ENCODE measurements at places on chromosomes 12 and 14. TPM values are rescaled to one million over a fixed set of nuclear protein-coding genes. Genes with fewer than 3 reads are reported as not detected.

- DNase-seq = no peak
These were observed 69.9 kb downstream of the DRAM1 start for GRCh38 chr12:101947316-101947715.

- no peak for DNase-seq
These were observed 63.4 kb downstream of the PPP1R36 start for GRCh38 chr14:64612971-64613666.

- no peak for DNase-seq
These were observed 32.0 kb upstream of the CIPC start for GRCh38 chr14:77065851-77066577.

DNA sequence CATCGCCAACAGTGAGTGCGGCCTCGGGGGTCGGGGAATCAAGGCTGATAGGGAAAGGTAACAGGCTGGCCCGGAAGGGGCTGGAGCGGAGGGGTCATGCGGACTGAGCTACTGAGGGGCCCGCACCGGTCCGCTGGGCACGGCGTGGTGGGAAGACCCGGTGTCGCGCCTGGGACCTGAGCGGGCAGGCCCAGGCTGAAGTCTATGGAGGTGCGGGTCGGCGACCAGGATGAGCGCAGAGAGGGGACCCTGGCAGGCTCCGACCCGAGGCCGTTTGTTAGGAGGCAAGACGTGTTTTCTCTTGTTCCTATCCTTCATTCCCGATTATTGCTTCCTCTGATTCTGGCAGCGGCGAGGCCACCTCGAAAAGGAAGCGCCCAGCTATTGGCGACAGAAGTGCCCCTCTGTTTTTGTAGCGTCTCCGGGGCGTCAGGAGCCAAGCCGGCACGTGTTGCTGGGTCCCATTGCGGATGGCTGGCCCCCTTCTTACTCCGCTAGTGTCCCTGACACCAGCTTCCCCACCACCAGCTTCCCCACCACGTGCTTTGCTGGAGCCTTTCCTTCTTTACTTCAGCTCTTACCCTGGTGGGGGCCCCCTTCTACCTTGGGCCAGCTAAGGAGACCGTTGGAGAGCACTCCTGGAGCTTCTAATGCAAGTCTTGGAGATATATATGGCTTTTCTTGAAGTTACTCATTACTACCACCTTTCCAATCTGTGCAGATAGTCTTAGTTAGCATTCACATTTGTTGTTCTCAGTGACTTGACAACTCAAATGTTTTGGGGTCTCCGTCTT, 653 bp downstream of the PA2G4 start:
- DNase-seq = no peak

- no peak for DNase-seq
These were observed 6.7 kb downstream of the DDX47 start for GRCh38 chr12:12819752-12820311.

DNA sequence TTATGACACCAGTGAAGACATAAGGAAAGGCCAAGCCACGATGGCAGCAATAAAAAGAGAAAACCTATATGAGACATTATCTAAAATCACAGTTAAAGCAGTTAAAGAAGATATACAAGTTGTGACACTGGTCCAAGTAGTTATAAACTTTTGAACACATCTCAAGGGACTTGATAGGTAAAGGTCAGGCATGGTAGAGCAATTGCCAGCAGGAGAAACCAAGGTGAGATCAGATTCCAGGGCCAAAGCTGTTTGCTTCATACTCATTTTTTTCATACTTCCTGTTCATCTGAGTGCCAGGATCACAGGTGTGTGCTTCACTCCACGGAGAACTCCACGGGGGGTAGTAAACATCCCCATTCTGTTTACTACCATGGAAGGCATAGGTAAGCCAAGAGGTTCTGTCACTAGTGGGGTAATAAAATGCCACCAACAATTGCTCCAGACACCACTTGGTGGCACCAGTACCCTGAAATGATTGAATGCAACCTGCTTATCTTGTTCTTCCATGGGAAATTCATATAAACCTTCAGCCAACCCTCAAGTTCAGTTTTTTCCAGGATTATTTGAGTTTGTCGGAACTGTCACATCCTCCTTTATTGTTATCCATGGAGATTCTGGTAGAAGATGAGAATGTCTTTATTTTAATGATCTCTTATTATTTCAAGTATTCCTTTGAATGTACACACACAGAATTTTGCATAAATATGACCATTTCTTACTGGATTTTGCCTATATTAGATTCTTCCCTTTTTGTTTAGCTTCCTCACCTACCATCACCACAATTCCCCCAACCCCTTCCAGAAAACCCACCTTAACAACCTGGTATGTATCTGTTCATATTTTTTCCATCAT, 59.2 kb upstream of the TSPAN8 start:
- DNase-seq = peak; percentile 76

The DBX2 gene
- polyA plus RNA-seq = 0.01 TPM

The BRF1 gene
- 21.6 TPM for polyA plus RNA-seq

The LUM gene
- 366 TPM for polyA plus RNA-seq

GRCh38 chr14:38238878-38239277, 17.0 kb downstream of the CLEC14A start:
- DNase-seq = no peak

GRCh38 chr12:85835426-85836196, 598 bp downstream of the RASSF9 start:
- DNase-seq = peak; percentile 69

The KLHL33 gene
- 0.64 TPM for polyA plus RNA-seq

DNA sequence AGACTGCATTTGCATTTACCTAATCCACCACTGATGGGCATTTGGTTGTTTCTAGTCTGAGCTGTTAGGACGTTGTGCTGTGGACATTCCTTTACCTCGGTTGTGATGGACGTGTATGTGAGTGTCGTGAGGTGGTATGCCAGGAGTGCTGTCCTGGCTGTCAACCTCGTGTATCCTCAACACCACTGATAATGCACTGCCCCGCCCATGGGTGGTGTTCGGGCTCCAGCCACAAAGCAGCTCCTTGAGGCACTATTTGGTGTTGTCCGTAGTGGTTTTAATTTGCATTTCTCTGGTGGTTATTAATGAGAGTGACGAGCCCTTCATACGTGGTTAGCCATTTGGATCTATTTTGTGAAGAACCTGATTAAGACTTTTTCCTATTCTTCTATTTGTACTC, 87.6 kb downstream of the PPP2R5C start:
- no peak for DNase-seq

The PIWIL1 gene
- 0.19 TPM for polyA plus RNA-seq

- DNase-seq = no peak
These were observed 15.5 kb downstream of the COX14 start for GRCh38 chr12:50127546-50127945.

DNA sequence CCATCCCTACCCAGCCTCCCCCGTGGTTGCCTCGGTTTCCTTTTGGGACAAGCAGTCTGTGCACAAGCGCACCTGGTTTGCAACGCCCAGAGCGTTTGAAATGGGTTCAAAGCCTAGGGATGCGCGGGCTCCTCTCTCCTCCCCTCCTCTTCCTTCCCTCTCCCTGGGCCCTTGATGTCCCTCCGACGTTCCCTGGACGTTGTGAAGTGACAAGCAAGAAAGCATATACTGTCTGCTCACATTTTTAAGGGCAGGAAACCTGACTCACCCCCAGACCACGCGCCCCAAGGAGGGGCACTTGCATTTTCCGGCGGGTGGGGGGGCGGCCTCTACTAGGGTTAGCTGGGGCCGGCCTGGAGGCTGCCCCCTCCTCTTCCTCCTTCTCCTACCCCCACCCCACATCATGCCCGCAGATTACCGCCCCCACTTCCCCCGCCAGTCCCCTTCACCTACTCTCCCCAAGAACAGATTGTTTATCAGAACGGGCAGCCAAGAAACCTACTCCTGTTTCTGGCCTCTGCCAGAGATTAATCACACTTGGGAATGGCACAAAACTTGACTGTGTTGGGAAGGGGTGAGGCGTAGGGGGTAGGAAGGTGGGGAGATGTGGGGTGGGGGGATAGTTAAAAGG, 9.5 kb upstream of the IRF2BPL start:
- no peak for DNase-seq

DNA sequence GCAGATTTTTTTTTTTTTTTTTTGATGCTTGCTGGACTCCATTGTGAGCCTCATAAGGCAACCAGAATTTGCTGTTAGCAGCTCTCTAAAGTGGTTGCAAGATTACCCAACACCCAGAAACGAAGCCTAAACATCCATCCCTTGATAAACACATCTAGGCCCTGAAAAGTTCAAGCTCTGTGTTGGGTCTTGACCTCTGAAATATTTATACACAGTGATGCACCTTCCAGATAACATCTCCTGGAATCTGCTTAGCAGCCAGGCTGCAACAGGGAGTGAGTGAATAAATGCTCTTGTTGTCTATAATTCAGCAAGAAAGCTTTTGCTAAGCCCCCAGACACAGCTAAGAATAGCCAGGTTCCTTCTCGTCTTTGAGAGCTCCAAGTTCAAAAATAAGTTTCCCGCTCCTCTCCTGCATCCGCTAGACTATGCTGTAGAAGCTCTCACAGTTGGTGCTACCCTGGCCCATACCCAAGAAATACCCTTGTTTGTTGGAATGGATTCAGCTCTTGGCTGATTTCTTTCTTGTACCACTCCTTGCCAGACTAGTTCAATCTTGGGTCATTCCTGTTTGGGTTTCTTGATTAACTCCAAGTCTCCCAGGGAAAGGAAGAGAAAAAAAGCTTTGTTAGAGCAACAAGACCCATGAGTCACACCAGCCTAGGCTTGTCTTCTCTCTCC, 610.6 kb upstream of the TBX3 start:
- peak; percentile 14 for DNase-seq

- no peak for DNase-seq
These were observed 504.9 kb upstream of the CCDC196 start for GRCh38 chr14:65981192-65981843.

The ARHGEF40 gene
- polyA plus RNA-seq = 28.7 TPM

DNA sequence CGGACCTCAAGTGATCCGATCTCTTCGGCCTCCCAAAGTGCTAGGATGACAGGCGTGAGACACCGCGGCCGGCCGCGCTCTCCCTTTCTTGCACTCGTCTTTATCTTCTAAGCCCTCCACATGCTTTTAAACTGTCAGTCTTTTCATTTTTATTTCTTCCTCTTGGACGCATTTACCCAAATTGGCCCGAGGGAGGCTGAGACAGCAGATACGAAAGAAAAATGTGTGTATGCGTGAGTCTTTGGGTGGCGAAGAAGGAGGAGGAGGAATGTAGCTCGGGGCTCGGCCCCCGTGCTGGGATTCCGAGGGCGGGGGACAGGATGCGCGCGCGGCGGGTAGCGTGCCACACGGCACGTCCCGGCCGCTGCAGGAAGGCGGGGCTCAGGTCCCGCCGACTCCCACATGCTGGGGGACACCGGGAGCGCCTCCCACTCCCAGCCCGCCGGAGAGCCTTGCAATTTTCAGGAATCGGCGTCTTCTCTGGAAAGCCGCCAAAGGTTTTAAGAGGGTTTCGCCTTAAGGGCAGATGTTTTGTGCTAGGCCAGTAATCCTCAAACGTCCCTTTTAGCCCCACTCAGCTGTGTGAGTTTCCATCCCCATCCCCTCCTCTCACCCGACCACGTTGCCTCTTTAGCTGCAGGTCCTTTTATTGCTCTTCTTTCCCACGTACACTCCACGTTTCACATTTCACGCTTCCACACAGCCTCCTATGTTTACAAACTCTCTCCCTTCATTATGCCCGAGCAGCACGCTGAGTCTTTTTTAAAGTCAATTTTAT, 34.7 kb upstream of the SLC2A3 start:
- peak; percentile 82 for DNase-seq

The CMA1 gene
- polyA plus RNA-seq = not detected

- DNase-seq = no peak
These were observed 193.0 kb upstream of the TMEM132C start for GRCh38 chr12:128073937-128074336.

The PTGER2 gene
- 4.6 TPM for polyA plus RNA-seq

- DNase-seq = no peak
These were observed 83.0 kb downstream of the FAR2 start for GRCh38 chr12:29232086-29232485.

The ZDHHC22 gene
- 1.6 TPM for polyA plus RNA-seq

- DNase-seq = no peak
These were observed 12.5 kb downstream of the P2RX7 start for GRCh38 chr12:121145221-121145620.

The SLC7A7 gene
- polyA plus RNA-seq = 660 TPM

The LRFN5 gene
- polyA plus RNA-seq = 2.3 TPM

The RBP5 gene
- polyA plus RNA-seq = 25.7 TPM

The JKAMP gene
- 65.1 TPM for polyA plus RNA-seq

The MYO1H gene
- 1.0 TPM for polyA plus RNA-seq

DNA sequence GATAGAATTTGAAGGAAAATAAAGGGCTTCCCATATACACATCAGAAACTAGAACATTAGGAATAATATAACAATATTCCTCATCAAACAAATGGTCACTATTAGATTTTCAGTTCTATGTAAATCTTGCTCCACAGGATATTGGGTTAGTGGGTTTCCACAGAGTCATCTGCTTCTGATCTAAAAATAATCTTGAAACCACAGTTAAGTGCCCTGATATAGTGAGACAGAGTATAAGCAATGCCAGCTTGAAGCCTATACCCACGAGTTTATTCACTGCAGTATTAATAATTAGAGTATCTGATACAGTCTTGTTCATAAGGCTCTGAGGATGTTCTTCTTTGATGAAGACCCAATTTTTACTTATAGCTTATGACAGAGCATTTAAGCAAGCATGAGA, 74.5 kb upstream of the ATF7IP start:
- DNase-seq = no peak

- peak; percentile 28 for DNase-seq
These were observed 111.0 kb downstream of the BEGAIN start for GRCh38 chr14:100476012-100476822.

DNA sequence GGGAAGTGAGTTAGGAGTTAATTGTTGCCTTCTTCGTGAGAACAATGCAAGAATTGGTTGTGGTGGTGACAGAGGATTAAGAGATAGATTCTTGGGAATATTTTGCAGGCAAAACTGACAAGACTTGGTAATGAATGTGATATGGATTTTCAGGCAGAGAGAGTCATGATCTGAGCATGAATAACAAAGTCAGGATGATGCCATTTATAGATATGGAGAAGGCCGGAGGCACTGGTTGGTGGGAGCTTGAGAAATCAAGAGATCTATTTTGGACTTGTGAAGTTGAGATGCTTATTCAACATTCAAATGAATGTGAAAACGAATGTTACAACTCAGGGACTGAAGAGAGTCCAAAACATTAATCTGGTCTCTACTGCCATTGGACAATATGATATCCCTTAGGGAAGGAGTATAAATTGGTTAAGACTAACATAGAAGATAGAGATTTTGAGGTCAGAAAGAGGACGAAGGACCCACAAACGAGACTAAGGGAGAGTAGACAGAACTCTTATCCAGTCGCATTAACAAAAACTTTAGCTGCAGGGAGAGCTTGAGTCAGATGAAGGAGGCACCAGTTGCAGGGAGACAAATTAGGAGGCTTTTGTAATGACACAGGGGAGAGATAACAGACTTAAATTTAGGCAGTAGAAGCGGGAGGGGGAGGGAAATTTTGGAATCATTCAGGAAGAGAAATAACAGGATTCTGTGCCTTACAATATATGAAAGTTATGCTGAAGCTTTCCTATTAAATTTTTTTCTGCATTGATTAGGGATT, 1090.6 kb downstream of the GALC start:
- no peak for DNase-seq

The SCNN1A gene
- 25.7 TPM for polyA plus RNA-seq

The BAG5 gene
- polyA plus RNA-seq = 22.5 TPM

DNA sequence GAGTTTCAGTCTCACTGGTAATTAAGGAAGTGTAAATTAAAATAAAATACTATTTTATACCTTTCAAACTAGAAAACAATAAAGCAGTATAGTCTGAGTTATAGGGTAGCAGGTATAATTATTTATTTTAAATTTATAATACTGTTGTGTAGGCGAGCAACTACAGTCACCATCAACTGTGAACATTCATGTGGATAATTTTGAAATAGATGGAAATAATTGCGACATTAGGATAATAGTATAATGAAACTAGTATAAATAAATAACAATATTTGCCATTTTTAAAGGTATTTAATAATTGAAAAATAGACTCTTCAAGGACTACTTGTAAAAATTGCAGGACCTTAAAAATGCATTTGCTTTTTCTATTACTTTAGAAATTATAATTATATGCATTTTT, 3.8 kb upstream of the DYRK4 start:
- DNase-seq = no peak

Measured in large intestine (tissue), 12 donors.